ENCODE measurements at places on chromosomes 2 and 18. TPM values are rescaled to one million over a fixed set of nuclear protein-coding genes. Genes with fewer than 3 reads are reported as not detected.
A peak's percentile ranks its signal among the peaks of the same experiment; 100 is the strongest.

CIB4 gene
- total RNA-seq: not detected

CRACDL gene
- 17.8 TPM for total RNA-seq

- peak; percentile 41 for DNase-seq
Observed at GRCh38 chr2:218438596-218438995, 19.7 kb downstream of the VIL1 start.

DNA sequence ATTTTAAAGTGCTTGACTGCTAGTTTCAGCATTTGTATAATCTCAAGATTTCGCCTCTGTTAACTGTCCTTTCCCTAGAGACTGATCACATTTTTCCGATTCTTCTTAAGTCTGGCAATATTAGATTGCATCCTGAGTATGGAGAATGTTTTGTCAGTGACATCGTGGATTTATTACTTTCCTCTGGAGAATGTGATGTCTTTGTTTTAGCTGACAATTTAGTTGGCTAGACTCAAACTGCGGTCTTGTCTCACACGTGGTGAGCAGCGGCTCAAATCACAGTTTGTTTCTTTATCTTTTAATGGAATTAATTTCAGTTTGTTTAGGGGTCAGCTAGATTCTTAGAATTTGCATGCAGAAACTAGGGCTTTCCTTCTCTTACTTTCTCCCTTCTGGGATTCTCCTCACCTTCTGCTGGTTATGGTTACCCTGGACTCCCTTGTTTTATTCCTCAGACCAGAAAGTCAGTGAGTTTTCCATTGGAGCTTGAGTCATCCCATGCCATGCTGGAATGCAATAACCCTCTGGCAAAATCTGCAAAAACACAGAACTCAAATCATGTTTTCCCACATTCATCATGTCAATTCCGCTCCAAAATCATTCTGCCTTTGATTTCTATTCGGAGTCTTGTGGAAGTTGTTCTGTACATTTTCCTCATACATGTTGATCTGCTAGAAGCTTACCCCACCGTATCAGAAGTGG is 327.2 kb upstream of the TRIB2 start:
- DNase-seq: no peak

DNA sequence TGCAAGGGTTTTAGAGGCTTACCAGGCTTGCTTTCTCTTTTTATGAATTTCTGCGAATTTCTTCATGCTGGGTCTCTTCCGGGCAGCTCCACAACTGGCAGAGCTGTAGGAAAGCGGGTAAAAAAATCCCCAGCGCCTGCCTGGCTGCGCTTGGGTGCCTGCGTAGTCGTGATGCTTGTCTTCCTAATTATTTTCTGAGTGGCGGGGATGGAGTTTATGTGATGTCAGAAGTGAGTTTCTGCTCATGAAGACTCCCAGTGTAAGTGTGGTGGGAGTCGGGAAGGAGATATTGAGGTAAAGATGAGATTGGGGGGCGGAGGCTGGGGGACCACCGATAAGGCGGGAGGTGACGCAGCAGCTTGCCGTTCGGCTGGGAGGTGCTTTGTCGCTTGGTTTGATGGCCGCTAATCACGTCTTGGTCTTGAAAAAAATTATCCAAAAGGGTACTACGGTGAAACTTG is 229.8 kb downstream of the LDLRAD4 start:
- no peak for DNase-seq

GRCh38 chr2:108905176-108905575 is 83.8 kb downstream of the EDAR start:
- DNase-seq: no peak
